AG04449 (cell line): ENCODE measurements at places on chromosomes 11 and 22.

DNA sequence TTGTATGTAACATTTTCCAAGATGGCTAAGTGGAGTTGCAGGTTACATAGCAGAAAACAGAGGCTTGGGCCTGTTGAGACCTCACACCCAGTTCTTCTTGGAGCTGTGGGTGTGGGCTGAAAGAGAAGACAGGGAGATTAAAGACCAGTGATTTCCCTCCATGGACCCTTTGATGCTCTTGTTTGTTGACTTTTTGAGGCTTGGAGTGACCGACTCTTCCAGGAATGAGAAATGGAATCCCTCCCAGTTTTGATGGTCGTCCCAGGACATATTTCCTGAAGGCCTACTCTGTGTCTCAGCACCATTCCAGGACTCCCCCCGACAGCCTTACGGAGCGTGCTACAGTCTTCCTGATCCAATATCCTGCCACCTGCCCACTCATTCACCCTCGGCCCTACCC, 96.9 kb downstream of the PTPRJ start:
- no peak for DNase-seq

- no peak for DNase-seq
These were observed 27.3 kb upstream of the PRSS23 start for GRCh38 chr11:86772999-86773398.

DNA sequence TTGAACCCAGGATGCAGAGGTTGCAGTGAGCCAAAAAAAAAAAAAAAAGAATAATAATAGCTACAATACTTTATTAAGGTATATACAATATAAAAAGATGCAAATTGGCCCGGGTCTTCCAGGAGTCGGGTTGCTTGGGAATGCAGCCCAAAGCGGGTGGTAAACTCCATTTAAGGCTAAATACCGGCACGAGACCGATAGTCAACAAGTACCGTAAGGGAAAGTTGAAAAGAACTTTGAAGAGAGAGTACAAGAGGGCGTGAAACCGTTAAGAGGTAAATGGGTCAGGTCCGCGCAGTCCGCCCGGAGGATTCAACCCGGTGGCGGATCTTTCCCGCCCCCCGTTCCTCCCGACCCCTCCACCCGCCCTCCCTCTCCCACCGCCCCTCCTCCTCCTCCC, 143.3 kb downstream of the DLG2 start:
- no peak for DNase-seq

- DNase-seq: no peak
These were observed 9.5 kb downstream of the STK33 start for GRCh38 chr11:8584511-8584910.

GRCh38 chr11:67409781-67410368, 5.6 kb upstream of the CARNS1 start:
- no peak for DNase-seq

DNA sequence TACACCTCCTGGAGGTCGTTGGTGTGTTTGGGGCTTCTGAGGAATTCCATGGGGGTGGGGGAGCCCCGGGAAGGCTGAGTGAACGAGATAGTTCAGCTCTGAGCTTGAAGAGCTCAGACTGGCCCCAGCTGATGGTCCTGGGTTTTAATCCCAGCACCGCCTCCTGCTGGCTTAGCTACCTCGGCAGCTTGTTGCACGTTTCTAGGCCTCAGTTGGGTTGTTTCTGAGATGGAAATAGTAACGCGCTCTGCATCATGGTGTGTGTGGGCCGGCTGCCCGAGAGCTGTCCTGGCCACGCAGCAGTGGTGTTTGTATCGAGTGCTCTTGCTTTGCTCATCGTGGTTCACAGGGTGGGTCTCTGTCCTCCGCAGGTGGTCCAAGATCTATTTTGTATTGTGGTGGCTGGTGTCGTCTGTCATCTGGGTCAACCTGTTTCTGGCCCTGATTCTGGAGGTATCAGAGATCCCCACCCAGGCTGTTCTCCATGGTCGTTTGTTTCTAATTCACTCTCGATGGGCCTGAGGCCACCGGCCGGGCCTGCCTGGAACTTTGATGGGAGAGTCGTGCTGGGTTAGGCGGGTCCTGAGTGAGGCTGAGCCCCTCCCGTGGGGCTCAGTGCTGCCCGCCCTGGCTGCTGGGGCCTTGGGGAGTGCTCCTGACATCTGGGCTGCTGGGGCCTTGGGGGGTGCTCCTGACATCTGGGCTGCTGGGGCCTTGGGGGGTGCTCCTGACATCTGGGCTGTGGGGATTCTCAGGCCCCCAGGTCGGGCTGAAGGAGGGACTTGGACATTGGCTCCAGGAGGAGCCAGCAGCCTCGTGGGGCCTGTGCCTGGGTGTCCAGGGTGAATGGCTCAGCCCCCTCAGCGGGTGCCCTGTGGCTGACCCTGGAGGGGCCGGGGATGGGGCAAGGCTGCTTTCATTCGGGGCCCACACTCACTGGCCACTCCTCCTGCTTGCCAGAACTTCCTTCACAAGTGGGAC, 37.7 kb downstream of the TPCN2 start:
- no peak for DNase-seq

- DNase-seq: no peak
These were observed 8.4 kb upstream of the PATZ1 start for GRCh38 chr22:31354515-31354914.

GRCh38 chr11:1706634-1707400, 9.8 kb downstream of the KRTAP5-6 start:
- no peak for DNase-seq

DNA sequence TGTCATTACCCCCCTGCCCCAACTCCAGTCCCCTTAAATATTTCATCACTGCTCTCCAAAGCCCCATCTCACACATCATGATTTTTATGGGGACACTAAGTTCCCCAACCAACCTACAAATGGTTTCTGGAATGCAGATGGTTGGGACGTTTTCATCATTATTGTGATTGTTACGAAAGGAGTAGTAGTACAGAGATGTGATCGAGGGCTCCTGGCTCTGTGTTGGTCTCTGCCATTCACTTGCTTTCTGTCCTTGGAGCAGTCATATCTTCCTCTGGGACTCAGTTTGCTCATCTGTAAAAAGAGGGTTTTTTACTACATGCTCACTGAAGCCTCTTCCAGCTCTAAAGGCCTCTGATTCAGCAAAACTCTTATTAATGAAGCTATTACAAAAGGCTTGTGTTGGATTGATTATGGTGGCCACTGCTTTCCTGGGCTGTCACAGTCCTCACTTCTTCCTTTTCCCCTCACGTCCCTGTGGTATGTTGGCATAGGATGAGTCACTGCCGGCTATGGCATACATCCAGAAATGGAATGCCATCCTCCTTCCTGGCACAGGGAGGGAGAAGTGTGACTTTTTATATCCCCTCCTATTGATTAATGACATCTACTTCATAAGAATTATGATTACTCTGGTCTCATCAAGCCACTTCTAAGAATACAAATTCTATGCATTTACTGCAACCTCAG, 593.7 kb downstream of the METTL15 start:
- DNase-seq: no peak

- no peak for DNase-seq
These were observed 1182.5 kb downstream of the TBC1D22A start for GRCh38 chr22:47944941-47945340.

GRCh38 chr11:66454828-66455227, 11.9 kb upstream of the PELI3 start:
- DNase-seq: no peak

- DNase-seq: no peak
These were observed 772.7 kb downstream of the LRRC4C start for GRCh38 chr11:40686765-40687164.

DNA sequence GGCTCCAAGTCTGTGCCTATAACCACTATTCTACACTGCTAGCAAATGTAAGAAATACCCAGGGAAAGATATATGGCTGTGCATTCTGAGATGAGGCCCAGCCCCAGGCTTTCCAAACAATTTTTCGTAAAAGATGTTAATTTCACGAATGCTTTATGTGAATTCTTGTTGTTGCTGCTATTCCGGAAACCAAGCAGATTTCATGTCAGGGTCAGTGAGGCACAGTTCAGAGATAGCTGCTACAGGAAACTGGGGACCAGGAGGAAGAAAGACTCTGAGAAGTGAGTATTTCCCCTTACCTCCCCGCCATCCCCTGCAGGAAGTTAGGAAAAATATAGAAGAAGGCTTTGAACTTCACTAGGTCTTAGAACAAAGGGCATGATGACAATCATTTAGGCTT, 84.7 kb upstream of the TP53I11 start:
- DNase-seq: no peak

- no peak for DNase-seq
These were observed 561.1 kb downstream of the MN1 start for GRCh38 chr22:27240298-27241075.

- DNase-seq: no peak
These were observed 13.8 kb downstream of the SDHD start for GRCh38 chr11:112100462-112100861.

DNA sequence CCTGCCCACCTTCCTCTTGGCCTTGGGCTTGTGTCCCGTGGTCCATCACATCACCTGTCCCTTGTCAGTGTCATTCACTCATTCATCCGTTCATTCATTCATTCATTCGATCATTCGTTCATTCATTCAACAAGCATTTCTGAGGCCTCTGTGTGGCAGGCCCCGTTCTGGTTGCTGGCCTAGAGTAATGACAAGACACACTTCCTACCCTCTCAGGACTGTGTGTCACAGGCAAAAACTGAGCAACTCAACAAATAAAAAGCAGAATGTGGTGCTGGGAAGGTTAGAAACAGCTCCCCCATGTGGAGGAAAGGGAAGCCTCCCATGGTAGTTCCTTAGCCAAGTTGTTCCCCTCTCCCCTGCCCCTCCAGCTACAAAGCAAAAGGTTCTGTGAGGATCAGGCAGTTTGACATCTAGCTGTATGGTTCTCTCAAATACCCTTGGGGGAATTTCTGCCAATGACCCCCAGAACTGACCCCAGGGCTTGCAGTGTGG, 1.6 kb upstream of the OMP start:
- no peak for DNase-seq

DNA sequence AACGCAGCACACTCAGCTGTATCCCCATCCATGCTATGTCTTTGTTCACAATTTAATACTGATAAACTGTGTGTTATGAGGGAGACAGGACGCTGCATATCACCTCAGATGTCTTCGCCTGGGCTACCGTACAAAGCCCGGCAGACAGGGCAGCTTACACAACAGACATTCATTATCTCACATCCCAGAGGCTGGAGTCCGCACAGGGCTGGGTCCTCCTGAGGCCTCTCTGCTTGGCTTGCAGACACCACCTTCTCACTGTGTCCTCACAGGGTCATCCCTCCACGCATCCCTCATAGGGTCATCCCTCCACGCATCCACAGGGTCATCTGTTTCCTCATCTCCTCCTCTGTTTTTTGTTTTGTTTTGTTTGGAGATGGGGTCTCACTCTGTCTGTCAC, 61.2 kb downstream of the SHANK2 start:
- DNase-seq: no peak

GRCh38 chr22:36493690-36494110, 12.3 kb upstream of the TXN2 start:
- DNase-seq: no peak

- DNase-seq: no peak
These were observed 35.6 kb downstream of the ARL14EP start for GRCh38 chr11:30358536-30358935.

GRCh38 chr11:413120-414081, 1.4 kb downstream of the SIGIRR start:
- no peak for DNase-seq

DNA sequence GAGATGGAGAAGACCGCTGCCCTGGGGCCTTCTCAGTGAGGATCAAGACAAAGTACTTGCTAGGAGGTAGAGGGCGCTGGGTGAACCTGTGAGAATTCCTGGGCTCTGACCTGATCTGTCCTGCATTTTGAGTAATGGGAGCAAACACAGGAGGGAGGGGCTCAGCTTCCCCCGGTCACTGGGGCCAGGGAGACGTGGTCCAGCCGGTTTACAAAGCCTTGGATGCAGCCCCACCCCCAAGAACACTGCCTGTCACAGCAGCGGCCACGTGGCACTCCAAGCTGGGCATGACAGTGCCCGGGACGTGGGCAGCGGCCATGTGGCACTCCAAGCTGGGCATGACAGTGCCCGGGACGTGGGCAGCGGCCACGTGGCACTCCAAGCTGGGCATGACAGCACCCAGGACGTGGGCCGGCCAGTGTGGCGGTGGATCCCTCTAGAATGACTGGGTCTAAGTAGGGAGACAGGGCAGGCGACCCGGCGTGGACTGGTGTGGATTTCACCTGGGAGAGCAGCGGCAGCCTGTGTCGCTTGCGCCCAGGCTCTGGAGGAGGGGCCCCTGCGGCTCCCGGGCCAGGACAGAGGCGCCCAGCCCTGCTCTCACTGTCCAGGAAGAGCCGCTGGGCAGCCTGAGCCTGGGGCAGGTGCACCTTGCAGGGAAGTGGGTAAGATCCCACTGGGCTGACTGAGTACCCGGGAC, 2.5 kb upstream of the TTLL8 start:
- DNase-seq: no peak

DNA sequence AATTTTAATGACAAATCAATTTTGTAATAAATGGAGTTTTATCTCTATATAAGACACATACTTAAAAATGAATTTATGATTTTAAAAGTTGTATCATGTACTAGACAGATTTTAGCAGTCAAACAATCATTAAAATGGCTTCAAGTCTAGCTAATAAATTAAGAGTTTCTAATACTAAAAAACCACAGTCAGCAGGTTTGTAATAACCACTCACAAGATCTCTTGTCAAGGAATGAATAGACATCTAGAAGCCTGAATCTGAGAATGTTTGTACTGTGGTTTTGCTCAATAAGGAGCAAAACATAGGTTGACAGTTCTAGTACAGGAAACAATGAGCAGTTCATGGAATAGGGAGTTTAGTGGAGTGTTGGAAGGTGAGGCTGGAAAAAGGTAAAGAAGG, 81.2 kb downstream of the DEUP1 start:
- no peak for DNase-seq
